T-helper 17 cell (primary cell): ENCODE measurements at places on chromosomes 13 and 19. TPM values are rescaled to one million over a fixed set of nuclear protein-coding genes. Genes with fewer than 3 reads are reported as not detected.

- DNase-seq: no peak
These were observed at the start of gene SACS for GRCh38 chr13:23433171-23434153. SACS (minus strand) TSS chr13:23433702; CDS start chr13:23411239, 22,463 bp downstream.

DNA sequence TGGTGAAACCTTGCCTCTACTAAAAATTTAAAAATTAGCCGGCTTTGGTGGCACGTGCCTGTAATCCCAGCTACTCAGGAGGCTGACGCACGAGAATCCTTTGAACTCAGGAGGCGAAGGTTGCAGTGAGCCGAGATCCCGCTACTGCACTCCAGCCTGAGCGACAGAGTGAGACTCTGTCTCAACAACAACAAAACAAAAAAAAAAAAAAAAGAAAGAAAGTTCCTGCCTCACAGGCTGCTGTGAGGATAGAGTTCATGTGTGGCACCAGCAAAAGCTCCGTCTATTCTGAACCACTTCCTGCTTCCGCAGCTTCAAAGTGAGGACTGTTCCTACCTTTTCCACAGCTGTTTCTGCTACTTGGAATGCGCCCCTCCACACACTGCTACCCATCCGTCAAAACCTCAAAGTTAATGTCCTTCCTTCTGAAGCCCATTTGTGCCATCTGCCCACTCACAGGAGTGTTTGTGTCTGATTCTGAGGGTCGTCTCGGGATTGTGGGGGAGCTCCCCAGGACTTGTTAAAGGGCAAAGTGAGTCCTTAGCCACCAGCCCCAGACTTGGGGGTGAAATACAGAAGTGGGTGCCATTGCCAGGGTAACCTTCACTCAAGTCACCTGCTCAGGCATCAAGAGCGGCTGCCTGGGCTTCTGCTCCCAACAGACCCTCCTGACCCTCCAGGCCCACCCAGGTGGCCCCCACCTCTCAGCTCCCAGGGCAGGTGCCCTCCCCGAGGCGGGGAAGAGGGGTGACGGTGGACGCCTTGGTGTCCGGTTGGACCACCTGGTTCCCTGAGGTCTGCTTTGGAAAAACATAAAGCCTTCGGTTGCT lies 2.9 kb downstream of the MFSD12 start:
- peak; percentile 30 for DNase-seq

The CYP2F1 gene
- 0.25 TPM for total RNA-seq

The CNN1 gene
- 2.6 TPM for total RNA-seq

- DNase-seq: peak; percentile 30
These were observed 523 bp downstream of the ELAVL1 start for GRCh38 chr19:8004723-8005513.

The ZNF442 gene
- total RNA-seq: 0.97 TPM

GRCh38 chr19:2227415-2228156 lies 8.5 kb downstream of the PLEKHJ1 start:
- DNase-seq: no peak

The PPP1R12C gene
- total RNA-seq: 133 TPM

DNA sequence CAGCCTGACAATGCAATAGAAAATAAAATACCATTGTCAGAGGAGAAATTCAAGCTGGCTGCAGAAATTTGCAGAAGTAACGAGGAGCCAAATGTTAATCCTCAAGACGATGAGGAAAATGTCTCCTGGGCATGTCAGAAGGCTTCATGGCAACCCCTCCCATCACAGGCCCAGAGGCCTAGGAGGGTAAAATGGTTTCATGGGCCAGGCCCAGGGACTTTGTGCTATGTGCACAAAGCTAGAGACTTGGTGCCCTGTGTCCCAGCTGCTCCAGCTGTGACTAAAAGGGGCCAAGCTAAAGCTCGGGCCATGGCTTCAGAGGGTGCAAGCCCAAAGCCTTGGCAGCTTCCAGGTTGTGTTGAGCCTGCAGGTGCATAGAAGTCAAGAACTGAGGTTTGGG lies 431.7 kb downstream of the LMO7 start:
- no peak for DNase-seq

The ELSPBP1 gene
- not detected for total RNA-seq

GRCh38 chr13:43294412-43294811 lies 271.0 kb downstream of the DNAJC15 start:
- no peak for DNase-seq

DNA sequence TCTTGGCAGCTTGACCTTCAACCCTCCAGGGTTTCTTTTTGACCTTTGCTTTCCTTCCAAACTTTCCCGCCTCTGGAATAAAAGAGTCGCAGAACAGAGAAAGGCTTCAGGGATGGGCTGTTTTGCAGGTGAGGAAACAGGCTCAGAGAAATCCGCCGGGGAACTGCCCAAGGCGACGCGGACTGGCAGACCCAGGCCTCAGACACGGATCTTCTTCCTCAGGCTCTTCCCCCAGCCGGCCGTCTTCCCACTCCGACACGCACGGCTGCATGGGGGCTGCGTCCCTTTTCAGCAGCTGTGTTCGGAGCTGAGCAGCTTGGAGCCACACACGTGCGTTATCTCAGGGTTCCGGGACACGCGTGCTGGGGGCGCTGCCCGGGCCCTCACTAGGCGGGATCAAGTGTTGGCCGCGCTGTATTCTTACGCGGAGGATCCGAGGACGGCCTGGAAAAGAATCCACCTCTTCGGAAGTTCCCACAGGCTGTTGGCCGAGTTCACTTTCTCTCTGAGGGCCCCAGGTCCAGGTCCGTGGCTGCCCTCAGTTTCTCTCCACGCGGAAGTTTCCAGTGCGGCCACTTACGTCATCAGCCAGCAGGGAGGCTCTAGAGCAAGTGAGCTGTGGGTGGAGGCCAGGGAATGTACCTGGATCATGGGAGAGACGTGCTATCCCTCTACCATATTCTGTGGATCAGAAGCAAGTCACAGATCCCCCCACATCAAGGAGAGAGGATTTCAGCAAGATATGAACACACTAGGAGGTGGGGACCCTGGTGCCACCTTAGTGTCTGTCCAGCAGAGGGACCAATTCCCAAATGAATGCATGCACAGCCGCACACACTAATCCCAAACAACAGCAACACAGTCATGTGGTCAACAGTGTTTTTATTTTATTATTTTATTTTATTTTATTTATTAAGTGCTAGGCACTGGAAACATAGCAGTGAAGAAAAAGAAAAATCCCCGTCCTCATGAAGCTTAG lies 100.4 kb downstream of the ING1 start:
- no peak for DNase-seq

- DNase-seq: no peak
These were observed 2521.1 kb downstream of the PCDH9 start for GRCh38 chr13:64709079-64709478.

DNA sequence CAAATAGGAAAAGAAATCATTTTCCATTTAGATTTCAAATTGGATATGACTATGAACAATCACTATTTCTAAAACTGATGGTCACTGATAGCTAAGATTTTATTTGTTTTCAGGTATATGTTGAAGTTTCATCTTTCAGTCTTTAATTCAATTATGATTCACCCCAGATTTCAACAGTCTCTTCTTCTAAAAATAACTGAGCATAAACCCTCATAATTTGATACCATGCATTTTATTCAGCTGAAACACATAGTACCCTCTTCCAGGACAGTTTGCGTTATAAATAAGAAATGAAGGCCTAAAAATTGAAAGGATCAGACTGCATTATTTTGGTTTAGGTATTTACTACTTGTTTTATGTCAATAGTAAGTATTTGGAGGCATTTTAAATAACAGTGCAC lies 428.5 kb upstream of the NBEA start:
- DNase-seq: no peak

DNA sequence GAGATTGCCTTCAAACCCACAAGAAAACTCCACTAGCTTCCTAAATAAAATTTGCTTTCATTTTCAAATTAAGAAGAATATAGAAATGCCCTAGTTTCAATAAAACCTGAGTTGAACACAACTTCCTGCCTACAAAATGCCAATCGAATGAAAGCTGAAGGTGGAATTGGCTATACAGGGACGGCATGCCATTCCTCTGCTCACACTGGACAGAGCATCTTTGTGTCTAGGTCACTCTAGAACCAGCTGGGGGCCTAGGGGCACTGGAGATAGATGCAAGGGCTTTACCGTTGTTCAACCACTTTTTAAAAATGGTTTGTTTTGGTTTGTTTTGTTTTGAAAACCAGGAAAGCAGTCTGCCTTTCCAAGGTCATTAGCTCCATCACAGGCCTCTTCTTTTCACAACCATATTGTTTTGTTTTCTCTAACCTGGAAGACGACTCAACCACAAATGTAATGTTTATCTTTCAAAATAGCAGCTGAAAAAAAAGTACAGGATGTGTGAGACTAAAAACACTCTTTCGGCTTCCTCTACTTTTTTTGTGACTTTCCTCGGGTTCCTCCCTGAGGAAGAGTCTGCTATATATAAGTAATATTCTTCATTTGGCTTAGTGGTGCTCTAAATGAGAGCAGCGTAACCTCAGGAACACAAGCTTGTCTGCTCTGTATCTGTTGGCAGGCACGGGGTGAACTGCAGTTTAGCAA lies 11.9 kb upstream of the ITM2B start:
- DNase-seq: no peak

The SBSN gene
- not detected for total RNA-seq

DNA sequence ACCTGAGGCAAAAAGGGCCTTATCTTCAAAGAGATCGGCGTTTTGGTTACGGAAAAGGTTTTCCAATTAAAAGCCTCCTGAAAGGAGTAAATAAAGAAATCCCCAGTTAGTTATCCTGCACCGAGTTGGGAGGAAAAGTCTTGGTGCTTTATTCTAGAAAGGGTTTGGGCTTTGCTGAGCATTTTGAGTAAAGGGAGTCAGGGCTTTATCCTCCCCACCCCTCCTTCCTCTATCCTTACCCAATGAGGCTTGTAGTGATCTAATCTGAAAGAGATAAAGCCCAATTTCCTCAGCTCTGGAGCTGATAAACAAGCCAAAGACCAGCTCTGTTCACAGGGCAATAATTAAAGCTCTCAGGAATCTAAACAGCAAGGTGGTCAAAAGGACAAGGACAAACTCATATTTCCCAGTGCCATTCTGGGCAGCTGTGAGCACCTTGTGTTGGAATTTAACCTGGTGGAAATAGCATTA lies 188.9 kb upstream of the TSC22D1 start:
- DNase-seq: no peak

DNA sequence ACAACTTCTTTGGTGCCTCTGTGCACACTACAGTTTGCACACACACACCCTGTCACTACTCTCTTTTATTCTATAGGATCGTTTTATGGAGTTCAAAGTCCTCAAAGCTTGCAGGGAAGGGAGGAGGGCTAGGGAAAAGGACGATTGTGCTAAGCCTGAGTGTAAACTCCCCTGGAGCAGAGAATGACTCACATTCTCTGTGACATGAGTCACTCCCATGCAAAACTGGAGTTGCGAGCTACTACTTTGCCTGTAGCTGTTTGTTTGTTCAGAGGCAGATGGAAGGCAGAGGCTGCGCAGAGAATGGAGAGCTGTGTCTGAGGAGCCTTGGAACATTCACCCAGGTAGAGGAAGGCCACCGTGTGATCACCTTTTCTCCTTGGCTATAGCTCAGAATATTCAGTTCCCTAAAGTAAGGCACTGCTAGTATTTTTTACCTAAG lies 80.5 kb upstream of the MBNL2 start:
- no peak for DNase-seq

The FOXO1 gene
- total RNA-seq: 72.9 TPM

GRCh38 chr13:26019251-26019650 lies 32.6 kb downstream of the SHISA2 start:
- no peak for DNase-seq

- DNase-seq: no peak
These were observed 145.8 kb downstream of the KCNRG start for GRCh38 chr13:50161052-50161451.

The CEACAM20 gene
- not detected for total RNA-seq

- no peak for DNase-seq
These were observed 19.6 kb upstream of the AKAP8 start for GRCh38 chr19:15399234-15399515.

GRCh38 chr19:41434450-41434849 lies 5.3 kb downstream of the DMAC2 start:
- DNase-seq: no peak

The UPF3A gene
- total RNA-seq: 52.4 TPM

DNA sequence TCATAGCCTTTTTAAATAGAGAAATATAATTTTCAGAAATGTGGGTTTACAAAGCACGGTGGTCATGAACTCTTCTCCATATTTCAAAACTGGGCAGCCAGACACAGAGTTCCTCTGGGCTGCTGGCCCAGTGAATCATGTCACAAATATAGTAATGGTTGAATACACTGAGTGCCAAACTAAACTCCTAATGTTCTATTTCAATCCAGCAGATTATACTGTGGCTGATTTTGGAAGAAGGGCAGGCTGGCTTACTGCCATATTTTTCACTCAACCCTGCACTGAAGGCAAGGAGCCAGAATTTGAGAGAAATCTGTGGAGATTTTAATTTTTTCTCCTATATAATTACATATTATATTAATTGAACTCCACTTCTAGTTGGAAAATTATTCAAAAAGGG lies 17.0 kb upstream of the PRR20A start:
- DNase-seq: no peak

The RNF126 gene
- total RNA-seq: 126 TPM

DNA sequence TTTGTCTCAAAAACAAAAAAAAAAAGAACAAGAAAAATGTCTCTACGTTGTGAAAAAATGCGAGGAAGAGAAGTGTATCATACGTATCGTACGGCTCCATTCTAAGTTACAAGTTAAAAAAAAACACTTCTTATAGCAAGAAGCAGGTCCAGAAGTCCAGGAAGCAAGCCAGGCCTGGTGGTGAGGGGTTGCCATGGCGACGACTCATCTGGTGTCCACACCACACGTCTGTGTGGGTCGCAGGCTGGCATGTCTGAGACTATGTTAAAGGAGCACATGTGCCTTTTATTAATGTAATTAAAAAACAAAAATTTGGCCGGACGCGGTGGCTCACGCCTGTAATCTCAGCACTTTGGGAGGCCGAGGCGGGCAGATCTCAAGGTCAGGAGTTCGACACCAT lies 5.9 kb downstream of the MED16 start:
- DNase-seq: no peak

The RFPL4A gene
- total RNA-seq: not detected

GRCh38 chr13:95343944-95344343 lies 42.7 kb upstream of the ABCC4 start:
- DNase-seq: no peak

GRCh38 chr13:66657165-66657881 lies 572.8 kb downstream of the PCDH9 start:
- no peak for DNase-seq

GRCh38 chr13:68009546-68009945 lies 779.4 kb upstream of the PCDH9 start:
- DNase-seq: no peak

The ZSCAN4 gene
- not detected for total RNA-seq
